ENCODE measurements at places on chromosomes 3 and 15.

DNA sequence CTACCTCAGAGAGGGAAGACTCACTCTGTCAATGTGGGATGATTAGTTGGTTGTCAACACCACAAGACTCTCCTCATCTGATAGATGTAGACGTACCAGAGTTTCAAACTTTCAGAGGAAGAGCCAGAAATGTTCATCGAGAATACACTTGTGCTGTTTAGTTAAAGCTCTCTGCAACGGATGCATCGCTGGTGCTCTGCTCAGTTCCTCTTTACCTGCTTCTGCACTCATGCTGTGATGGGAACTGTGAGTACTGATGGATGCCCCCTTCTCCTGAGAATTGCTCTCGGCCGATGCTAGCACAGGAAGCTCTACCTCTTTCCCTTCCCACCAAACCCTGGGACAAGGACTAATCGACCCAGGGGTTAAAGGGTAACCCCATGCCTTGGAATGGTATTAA, 51.8 kb upstream of the CCDC54 start:
- no peak for DNase-seq

- no peak for DNase-seq
Observed at GRCh38 chr15:88428805-88429605, 38.2 kb downstream of the MRPL46 start.

DNA sequence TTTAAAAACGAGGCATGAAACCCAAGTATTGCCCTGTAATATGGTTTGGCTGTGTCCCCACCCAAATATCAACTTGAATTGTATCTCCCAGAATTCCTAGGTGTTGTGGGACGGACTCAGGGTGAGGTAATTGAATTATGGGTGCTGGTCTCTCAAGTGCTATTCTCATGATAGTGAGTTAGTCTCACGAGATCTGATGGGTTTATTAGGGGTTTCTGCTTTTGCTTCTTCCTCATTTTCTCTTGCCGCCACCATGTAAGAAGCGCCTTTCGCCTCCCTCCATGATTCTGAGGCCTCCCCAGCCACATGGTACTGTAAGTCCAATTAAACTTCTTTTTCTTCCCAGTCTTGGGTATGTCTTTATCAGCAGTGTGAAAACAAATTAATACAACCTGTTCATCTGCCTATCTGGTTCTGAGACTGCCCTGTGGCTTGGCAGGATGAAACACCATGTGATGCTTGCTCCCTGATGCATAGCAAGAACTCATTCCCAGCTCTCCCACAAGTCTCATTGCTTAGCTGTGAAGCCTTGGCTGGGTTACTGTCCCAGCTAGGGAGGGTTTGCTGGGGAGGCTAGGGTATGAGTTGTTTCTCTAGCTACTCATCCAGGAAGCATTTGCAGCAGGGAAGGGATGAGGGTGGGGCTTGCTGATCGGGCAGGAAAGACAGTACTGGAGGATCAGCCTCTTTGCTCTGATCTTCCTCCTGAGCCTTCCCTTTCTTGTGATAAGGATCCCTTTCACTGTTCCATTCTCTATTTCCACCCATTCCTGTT, 3.7 kb upstream of the SQOR start:
- DNase-seq = no peak

- DNase-seq = no peak
Observed at GRCh38 chr3:106247902-106248684, 379.3 kb upstream of the CBLB start.

GRCh38 chr3:100527347-100527735, 34.9 kb downstream of the TMEM45A start:
- no peak for DNase-seq

- no peak for DNase-seq
Observed at GRCh38 chr3:128155616-128156360, 2.5 kb downstream of the EEFSEC start.

- DNase-seq = no peak
Observed at GRCh38 chr3:124985349-124985748, 50.8 kb upstream of the MUC13 start.

- DNase-seq = no peak
Observed at GRCh38 chr15:62320259-62320658, 155.2 kb upstream of the C2CD4B start.

DNA sequence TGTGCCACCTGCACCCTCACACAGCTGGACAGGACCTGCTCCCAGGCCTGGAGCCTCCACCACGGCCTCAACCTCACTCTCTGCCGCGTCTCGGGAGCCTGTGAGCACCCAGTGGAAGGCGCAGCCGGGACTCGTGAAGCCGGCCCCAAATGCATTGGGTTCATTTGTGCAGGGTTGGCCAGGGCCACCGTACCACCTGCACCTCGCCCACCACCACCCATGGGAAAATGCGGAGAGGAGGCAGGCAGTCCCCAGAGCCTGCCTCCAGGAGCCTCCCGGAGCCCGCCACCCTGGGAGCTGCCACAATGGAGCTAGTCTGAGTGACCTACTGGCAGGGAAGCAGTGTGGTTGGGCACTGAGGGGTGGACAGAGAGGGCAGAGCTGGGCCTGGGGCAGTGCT, 62.5 kb upstream of the HRH1 start:
- DNase-seq = no peak

DNA sequence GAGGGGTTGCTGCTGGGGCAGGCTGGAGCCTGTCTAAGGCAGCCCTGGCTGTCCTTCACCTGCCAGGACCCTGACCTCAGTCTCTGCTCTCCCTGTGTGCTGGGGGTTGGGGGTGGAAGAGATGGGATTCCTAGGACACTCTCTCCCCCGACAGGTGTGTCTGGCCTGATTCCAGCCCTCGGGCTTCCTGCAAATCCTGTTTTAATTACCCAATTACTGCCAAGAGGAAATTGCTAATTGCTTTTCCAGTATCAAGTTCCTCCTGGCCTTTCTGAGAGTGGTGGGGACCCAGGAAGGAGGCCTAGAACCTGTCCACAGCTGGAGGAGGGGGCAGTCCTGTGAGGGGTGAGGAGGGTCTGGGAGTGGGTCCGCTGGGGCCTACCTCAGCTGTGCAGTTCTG, 15.8 kb downstream of the PLXNA1 start:
- DNase-seq = no peak

DNA sequence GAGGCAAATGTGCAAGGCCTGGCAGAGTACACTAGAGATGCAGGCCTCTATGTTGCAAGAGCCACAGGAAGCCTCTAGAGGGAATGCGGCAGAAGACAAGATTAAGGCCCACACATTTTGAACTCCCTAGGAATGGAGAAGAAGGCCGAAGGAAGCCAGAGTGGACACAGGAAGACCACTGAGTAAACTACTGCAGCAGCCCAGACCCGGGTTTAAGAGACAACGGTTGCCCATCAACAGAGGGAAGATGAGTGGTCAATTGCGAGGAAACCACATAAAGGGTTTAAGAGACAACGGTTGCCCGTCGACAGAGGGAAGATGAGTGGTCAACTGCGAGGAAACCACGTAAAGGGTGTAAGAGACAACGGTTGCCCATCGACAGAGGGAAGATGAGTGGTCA, 14.6 kb downstream of the CHSY1 start:
- DNase-seq = no peak

GRCh38 chr3:177300039-177300833, 103.0 kb upstream of the TBL1XR1 start:
- no peak for DNase-seq

DNA sequence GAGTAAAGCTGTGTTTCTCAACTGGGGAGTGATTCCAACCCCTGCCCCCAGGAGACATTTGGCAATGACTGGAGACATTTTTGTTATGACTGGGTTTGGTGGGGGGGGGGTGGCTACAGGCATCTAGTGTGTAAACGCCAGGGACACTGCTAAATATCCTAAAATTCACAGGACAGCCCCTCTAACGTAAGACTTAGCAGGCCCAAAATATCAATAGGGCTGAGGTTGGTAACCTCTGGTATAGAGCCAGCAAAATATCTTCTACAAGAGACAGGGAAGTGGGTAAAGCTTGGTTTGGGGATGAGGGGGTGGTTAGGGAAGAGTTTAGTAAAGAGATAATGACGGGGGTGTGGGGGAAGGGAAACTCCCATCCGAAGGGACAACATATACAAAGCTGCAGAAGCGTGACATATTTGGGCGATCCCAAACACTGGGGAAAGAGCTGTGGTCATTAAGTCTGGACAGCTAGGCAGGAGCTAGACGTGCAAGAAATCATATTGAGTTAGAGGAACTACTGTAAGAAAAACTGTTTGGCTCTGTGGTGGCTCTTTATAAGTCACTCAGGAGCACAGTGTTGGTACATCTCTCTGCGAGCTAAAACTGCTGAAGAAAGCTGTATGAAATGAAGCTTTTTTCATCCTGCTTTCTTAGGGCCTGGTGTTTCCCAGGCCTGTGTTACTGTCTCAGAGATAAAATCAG, 697 bp upstream of the TRIM69 start:
- DNase-seq = no peak
